PC-3 (cell line): ENCODE measurements at places on chromosomes 7 and 10.

- DNase-seq = no peak
These were observed 90.7 kb upstream of the LRRC4 start for GRCh38 chr7:128121711-128122530.

DNA sequence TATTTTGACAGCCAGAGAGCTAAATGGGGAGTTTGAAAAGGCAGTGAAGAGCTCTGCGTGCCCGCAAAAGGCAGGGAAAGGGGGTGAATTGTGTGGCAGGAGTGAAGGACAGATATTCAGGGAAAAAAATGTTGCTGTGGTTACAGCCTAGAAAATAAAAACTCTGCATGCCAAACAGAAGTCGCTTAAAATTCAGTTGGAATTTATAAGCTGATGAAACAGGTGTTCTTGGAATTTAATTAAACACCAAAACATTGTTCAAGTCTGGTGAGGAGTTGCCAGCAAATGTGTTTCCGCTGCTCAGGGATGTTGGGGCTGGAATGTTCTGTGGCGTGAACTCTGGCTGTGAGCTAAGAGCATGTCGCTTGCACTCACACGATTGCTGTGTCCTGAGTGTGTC is 169.3 kb downstream of the ADRA2A start:
- no peak for DNase-seq

DNA sequence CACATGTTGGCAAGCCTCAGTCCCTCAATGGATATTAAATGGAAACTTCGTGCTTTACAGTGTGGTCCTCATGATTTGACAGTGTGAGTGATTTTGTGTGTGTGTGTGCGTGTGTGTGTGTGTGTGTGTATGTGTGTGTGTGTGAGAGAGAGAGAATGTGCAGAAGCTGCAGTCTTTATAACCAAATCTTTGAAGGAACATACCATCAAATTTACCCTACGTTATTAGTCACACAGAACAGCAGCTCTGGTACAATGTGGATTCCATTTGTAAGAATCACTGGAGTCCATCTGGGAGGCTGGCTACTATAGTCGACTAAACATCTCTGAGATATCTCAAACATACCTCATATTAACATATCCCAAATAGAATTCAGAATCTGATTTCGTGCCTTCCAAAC is 928.0 kb upstream of the POT1 start:
- DNase-seq = no peak

- DNase-seq = peak; percentile 14
These were observed 115.2 kb upstream of the PITRM1 start for GRCh38 chr10:3287572-3288445.

GRCh38 chr7:158542651-158543566 is 44.7 kb downstream of the PTPRN2 start:
- DNase-seq = no peak

- no peak for DNase-seq
These were observed 57.1 kb upstream of the DYNC1I1 start for GRCh38 chr7:95715274-95715673.

DNA sequence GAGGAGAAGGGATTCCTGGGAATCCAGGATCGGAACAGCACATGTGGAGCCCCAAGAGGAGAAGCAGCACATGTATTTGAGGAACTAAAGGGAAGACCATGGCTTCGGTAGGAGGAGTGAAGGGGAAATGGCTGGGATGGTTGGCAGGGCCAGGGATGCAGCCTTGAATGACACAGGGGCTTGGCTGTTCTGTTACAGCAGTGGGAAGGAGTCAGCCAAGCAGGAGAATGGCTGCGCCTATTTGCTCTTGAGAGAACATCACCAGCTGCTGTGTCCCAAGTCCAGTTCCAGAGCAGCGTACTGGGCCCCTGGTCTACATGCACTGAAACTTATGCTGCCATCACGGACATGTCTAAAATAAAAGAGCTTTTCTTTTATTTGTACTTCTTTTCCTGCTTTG is 130.0 kb downstream of the PLPP4 start:
- DNase-seq = no peak

DNA sequence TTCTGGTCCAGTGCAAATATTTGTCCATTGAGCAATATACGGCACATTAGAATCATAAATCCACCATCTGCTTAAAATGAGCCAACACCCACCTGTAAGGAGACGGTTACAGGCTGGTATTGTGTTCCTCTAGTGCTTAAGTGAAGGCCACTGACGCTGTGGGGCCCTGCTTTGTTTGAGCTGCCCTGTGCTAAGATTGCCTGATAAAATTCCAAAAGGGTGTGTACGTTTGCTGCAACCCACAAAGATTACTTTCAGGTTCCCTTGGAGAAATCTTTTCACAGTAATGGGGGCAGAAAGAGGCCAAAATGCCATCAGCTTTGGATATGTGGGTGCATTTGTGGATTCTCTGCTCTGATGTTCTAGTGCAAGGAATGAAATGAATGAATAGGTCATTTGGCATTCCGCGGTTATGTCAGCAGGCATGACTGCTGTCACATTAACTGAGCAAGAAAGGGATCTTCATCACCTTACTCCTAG is 34.4 kb downstream of the AGR3 start:
- DNase-seq = peak; percentile 95

GRCh38 chr10:98446151-98446660 is 529 bp downstream of the HPS1 start:
- no peak for DNase-seq

- no peak for DNase-seq
These were observed 15.6 kb downstream of the ELN start for GRCh38 chr7:74043523-74043951.

- DNase-seq = no peak
These were observed 15.9 kb downstream of the UBN2 start for GRCh38 chr7:139246905-139247304.

DNA sequence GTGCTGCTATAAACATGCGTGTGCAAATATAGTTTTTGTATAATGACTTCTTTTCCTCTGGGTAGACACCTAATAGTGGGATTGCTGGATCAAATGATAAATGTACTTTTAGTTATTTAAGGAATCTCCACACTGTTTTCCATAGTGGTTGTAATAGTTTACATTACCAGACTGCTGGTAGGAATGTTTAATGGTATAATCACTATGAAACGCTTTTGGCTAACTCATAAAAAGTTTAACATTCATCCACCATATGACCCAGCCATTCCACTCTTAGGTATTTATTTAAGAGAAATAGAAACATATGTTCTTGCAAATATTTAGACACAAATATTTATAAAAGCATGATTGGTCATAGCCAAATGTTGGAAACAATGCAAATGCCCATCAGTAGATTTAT is 32.1 kb upstream of the TFEC start:
- no peak for DNase-seq

DNA sequence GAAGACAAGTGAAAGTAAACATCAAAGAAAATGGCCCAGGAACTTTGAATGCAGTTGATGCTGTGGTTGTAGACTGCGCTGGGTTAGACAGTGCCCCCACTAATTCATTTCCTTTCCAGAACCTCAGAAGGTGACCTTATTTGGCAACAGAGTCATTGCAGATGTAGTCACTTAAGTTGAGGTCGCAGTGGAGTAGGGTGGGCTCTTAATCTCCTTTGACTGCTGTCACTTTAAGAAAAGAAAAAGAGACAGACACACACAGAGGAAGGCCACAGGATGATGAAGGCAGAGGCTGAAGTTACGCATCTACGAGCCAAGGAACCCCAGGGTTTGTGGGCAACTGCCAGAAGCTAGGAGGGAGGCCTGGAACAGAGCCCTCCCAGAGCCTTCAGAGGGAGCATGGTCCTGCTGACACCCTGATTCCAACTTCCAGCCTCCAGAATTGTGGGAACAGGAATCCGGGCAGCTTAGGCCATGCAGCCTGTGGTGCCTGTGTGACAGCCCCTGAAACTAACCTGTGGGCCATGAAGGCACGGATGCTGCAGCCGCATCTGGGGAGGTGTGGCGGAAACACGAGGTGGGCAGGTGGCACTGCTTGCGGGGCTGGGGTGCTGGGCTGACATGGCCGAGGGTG is 107.6 kb downstream of the PRKAG2 start:
- no peak for DNase-seq

DNA sequence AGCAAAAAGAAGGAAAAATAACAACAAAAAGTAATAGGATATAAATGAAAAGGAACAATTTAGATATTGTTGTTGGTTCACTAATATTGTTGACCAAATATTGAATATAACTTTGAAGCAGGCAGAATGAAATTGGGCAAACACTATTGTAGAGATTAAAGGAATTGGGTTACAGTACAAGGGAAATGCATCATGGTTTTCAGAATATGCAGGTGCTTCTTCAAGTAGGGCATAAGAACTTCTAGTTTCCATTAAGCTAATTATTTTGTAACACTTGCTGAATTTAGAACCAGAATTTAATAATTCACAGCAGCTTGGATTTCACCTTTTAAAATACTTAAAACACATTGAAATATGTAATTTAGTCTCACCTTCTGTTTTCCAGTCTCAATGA is 36.5 kb downstream of the RPA3 start:
- no peak for DNase-seq
